Hair follicle dermal papilla cell (primary cell): ENCODE measurements at places on chromosomes 12 and 14. TPM values are rescaled to one million over a fixed set of nuclear protein-coding genes. Genes with fewer than 3 reads are reported as not detected.

Gene OR4K14
- total RNA-seq, result not detected in 2 replicates

Gene SLC10A1
- not detected in 2 replicates for total RNA-seq

Gene CYP46A1
- total RNA-seq, result 0.36 and 2.1 TPM in 2 replicates

Gene PLEKHA5
- 39.7 and 49.0 TPM in 2 replicates for total RNA-seq

Gene CLEC14A
- total RNA-seq, result 7.7 and 15.3 TPM in 2 replicates

Gene IL31
- total RNA-seq, result not detected in 2 replicates

Gene GDF3
- not detected in 2 replicates for total RNA-seq

Gene IGF1
- total RNA-seq, result 0.12 and 0.81 TPM in 2 replicates

Gene BATF
- total RNA-seq, result not detected in 2 replicates

Gene CMA1
- total RNA-seq, result not detected in 2 replicates

Gene ADAMTS20
- total RNA-seq, result 0.12 TPM in 1 of 2 replicates, not detected in the other

Gene ENTPD5
- 9.4 and 11.0 TPM in 2 replicates for total RNA-seq

Gene RDH5
- 16.7 and 47.7 TPM in 2 replicates for total RNA-seq

Gene COL2A1
- 0.16 TPM in 1 of 2 replicates, not detected in the other for total RNA-seq

Gene SLCO1B1
- not detected in 2 replicates for total RNA-seq

Gene DNAJC22
- 0.32 and 1.1 TPM in 2 replicates for total RNA-seq

Gene TAS2R7
- total RNA-seq, result 0.16 TPM in 1 of 2 replicates, not detected in the other

Gene SDSL
- total RNA-seq, result 2.3 and 3.6 TPM in 2 replicates

Gene PLEKHG7
- total RNA-seq, result not detected in 2 replicates
